Fibroblast of upper back skin (primary cell): ENCODE measurements at places on chromosomes 1 and 21.
A peak's percentile ranks its signal among the peaks of the same experiment; 100 is the strongest.

DNA sequence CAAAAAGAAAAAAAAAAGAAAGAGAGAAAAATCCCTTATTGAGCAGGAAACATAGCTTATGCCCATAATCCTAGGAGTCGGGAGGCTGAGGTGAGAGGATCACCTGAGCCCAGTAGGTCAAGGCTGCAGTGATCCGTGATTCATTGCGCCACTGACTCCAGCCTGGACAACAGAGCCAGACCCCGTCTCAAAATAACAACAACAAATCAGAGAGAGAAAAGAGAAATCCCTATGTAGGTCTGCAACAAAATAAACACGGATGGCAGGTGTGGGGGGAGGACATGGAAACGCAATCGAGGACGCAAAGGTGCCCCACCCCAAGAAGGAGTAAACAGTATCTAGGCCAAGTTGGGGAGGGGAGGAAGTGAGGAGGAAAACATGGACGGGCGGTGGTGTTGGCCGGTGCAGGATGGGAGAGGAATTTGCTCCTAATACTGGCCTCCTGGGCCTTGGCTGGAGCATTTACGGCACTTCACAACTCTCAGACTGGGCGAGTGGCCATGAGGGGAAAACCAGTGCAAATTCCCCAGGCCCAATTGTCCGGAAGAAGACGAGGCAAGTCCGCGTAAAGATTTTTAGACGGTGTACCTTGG lies 609 bp upstream of the CHTOP start:
- no peak for DNase-seq

- peak; percentile 62 for DNase-seq
Measured at GRCh38 chr1:54996359-54996868, 2.3 kb upstream of the BSND start.

GRCh38 chr1:212161231-212161781 lies 123.9 kb upstream of the PPP2R5A start:
- peak; percentile 81 for DNase-seq

GRCh38 chr1:99645699-99646531 lies at the start of gene PALMD:
Gene PALMD (plus strand): TSS chr1:99646113. CDS start chr1:99646318, 205 bp downstream.
- DNase-seq = peak; percentile 32

GRCh38 chr1:38926091-38926490 lies 15.5 kb downstream of the RHBDL2 start:
- DNase-seq = no peak

DNA sequence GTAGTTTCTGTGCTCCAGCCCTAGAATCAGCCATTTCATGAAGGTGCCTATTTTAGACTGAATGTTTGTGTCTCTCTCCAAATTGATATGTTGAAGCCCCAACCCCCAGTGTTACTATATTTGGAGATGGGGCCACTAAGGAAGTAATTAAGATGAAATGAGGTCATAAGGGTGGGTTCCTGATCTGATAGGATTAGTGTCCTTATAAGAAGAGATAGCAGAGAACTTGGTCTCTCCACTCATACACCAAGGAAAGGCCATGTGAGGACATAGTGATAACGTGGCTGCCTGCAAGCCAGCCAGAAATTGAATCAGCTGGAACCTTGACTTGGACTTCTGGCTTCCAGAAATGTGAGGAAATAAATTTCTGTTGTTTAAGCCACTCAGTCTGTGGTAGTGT lies 12.3 kb downstream of the RAVER2 start:
- DNase-seq = no peak

DNA sequence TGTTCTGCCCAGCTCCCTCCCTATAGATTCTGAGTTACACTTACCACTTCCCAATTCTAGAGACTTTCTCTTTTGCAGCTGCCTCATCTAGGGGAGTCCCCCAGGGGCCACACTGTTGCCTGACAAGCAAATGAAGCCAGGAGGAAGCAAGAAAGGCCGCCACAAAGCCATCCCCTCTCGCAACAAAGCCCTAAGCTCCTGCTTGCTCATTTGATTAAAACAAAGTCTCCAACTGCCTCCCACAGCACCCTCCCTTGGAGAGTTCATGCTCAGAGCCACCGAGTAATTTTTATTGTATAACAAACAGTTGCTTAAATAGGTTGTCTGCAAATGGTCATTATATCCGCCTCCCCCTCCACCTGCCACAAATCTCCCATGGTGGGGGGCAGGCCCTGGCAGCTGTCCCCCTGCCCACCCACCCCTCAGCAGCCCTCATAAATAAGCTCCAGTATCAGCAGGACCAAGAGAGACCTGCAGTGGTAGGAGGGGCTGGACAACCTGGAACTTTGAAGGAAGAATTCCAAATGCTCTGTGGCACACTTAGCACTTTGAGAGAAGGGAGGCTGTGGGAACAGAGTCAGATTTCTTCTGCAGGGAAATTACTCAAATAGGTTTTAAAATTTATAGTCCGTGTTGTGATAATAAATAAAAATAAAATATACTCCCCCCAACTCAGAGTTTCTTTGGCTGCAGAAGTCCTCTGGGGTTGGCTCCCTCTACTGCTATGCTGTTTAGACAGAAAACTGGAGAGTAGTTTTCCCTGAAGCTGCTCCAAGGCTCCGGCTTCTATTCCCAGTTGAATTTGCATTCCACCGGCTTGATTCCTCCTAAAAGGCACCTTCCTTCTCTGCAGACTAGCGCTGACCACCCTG lies 237.5 kb downstream of the TTLL7 start:
- no peak for DNase-seq

DNA sequence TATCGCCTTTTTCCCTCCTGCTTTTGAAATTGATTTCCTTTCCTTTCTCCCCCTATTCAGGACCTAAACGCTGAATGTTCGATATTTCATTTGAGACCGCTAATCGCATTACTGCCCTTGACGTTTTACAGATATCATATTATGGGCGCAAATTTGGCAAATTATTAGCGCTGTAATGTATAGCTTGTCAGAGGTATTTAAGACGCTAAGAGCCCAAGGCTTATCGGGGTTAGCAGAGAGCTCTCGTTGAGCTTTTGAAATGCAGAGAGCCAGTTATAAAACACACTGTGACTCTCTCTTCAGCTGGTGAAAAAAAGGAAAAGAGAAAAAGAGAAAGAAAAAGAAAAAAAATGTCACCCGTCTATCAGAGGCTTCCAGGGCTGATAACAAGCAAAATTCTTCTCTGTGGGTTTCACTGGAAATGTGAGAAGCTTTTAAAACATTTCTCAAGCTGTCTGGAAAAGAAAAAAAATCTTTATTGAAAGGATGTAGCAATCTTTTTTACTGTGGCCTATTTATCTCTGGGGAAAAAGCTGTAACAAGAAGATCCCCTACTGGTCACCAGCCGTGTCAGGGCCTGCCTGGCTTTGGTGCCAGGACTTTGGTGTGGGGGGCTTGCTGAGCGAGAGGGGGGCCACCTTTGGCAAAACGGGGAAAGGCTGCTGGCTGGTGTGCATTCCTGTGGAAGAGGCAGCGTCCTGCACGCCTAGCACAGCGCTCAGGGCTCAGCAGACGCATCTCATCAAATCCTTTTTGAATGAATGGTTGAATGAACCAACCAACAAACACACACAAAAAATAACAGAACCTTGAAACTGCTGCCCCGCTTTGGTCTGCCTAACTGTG lies 119.8 kb downstream of the RNF220 start:
- no peak for DNase-seq
